ENCODE measurements at places on chromosomes 13 and 19.

- DNase-seq: no peak
Measured at GRCh38 chr19:30073152-30074000, 131.3 kb downstream of the URI1 start.

DNA sequence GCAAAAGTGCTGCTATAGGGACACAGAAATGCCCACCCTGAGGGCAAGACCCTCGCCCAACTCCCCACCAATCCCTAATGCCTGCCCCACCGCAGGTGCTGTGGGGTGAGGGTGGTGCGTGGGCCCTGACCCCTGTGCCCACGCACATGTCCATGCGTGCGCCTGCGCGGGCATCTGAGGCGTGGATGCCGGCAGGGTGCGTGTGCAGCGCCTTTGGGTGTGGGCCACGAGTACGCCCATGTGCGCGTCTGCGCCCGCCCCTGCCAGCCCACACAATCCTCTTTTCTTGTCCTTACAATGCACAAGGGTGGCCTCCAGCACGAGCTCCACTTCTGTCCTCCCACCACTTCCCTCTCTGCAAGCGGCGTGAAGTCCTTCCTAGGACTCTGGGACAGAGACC lies 14.3 kb downstream of the FUT6 start:
- DNase-seq: no peak

DNA sequence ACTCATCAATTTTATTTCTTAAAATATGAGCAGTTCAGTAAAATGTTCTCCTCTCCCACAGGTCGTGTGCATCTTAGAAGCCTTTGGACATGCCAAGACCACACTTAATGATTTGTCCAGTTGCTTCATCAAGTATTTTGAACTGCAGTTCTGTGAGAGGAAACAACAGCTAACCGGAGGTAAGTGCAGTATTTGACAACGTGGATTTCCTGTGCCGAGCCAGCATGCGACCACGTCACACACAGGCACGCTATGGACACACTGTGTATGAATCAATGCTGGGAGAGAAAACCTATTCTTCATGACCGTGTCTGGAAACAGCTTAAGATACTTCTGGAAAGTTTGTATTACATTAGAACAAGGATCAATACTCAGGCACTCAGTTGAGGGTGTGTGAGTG lies 268.5 kb downstream of the MYO16 start:
- DNase-seq: no peak

- no peak for DNase-seq
Measured at GRCh38 chr13:94710065-94710781, 2.1 kb downstream of the SOX21 start.

- DNase-seq: no peak
Measured at GRCh38 chr19:29389495-29389894, 136.3 kb upstream of the VSTM2B start.

DNA sequence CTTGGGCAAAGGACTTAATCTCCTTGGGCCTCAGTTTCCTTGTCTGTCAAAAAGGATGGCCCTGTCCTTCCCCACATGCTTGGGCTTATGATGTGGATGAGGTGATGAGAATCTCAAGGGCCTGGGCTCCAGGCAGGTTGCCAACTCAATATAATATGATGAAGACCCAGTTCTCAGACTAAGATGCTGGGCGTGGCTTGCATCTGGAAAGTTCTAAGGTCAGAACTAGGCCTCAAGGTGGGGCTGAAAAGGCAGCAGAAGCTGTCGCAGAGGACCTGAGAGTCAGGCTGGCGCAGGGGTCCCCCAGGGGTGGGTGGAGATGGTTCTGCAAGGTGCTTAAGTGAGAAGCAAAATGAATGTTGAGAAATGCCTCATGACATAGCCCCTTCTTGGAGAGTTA lies 58.8 kb downstream of the RGCC start:
- DNase-seq: no peak

DNA sequence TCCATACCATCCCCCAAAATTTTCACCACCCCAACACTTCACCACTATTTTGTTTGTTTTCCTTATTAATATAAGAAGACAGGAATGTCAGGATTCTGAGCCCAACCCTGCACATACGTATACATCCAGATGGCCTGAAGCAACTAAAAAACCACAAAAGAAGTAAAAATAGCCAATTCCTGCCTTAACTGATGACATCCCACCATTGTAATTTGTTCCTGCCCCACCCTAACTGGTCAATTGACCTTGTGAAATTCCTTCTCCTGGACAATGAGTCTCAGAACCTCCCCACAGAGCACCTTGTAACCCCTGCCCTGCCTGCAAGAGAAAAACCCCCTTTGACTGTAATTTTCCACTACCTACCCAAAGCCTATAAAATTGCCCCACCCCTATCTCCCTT lies 132.5 kb downstream of the ZNF675 start:
- DNase-seq: no peak

DNA sequence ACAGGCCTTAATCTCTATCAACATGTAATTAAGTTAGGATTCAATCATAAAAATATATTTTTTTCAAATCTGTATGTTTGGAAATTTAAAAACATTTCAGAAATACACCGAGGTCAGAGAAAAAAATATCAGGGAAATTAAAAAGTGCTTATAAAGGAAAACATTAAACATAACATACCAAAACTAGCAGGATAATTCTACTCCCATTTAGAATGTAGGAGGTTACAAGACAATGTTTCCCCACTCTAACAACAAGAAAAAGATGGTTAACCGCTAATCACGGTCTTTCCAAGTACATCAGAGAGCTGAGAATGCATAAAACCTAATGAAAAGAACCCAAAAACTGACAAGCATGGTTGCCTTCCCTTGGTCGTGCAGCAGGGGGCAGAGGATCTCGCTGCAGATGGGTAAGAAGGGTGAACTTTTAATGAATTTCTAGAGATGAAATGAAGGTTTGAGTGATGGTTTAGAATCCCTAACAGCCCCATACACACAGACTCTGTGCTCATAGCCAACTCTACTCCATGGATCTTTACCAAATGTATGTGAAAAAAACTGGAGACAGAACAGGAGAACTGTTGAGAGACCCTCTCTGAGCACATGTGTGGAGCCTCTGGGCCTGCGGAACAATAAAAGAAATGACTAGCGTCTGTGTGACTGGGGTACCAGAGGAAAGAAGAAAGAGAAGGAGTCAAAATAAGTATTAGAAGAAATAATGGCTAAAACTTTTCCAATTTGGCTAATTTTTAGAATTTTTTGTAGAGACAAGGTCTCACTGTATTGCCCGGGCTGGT lies 51.3 kb upstream of the LSM14A start:
- DNase-seq: no peak

GRCh38 chr19:13834244-13835069 lies 39.2 kb downstream of the ZSWIM4 start:
- DNase-seq: no peak
